ENCODE measurements at places on chromosomes 1 and 21.

DNA sequence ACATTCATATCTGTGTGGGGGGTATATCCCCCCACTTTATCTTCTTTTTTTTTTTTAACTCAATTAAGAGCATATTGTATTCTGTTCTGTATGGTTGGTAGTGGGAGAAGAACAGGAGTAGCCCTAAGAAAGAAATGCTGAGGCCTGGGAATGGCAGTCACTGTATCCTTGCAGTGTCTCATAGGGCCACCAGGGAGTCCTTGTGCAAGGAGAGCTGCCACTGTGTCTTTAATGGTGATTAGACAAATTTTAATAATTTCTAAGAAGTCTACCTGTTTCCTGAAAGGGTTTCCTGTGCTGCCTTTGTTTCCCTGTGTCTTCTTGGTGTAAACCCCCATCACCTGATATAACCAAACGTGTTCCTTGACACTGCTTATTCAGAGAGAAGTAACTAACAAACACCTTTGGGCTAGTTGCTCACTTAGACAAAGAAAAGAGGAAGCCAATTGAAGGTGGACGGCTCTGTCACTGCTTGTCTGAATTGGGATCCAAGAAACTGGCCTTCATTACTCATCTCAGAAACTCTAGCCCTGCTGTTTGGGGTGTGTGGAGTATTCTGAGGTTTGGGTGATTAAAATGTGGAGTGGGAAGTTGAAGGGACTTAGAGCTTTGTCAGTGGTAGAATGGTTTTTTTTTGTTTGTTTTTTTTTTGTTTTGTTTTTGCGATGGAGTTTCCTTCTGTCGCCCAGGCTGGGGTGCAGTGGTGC lies 15.2 kb downstream of the GIPC2 start:
- no peak for DNase-seq

- no peak for DNase-seq
These were observed 143.5 kb upstream of the COA6 start for GRCh38 chr1:234229581-234230387.

GRCh38 chr1:240362046-240362445 lies 249.9 kb downstream of the GREM2 start:
- DNase-seq: no peak

DNA sequence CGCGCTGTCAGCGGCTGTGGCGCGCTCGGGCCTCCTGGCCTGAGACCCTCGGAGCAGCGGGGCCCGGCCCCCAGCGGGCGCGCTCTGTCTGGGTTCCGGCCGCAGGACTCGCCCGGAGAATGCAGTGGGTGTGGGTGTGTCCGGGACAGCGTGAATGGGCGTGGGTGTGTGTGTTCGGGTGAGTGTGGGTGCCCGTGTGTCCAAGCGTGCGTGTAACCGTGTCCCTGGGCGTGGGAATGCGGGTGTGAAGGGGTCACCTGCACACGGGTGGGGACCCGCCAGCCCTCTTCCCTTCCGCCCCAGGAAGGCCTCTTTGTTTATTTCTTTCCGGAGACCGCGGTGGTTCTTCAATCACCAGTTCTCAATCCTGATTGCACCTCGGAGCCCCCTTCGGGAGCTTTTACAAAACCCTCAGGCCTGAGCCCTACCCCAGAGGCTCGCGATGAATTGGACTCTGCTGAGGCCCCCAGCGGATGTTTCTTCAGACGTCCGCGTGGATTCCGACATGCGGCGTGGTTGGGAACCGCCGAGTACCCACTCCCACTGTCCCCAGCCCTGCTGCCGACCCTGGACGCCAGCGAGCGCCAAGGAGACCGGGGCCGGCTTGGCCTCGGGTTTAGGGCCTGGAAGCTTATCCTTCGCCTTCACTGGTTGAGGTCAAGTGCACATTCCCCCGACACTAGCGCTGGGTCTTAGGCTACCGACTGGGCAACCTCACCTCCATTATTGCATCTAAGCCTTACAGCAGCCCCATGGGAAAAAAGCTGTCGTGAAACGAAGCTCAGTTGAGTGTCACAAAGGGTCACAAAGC lies 19.3 kb downstream of the SERTAD4 start:
- no peak for DNase-seq

DNA sequence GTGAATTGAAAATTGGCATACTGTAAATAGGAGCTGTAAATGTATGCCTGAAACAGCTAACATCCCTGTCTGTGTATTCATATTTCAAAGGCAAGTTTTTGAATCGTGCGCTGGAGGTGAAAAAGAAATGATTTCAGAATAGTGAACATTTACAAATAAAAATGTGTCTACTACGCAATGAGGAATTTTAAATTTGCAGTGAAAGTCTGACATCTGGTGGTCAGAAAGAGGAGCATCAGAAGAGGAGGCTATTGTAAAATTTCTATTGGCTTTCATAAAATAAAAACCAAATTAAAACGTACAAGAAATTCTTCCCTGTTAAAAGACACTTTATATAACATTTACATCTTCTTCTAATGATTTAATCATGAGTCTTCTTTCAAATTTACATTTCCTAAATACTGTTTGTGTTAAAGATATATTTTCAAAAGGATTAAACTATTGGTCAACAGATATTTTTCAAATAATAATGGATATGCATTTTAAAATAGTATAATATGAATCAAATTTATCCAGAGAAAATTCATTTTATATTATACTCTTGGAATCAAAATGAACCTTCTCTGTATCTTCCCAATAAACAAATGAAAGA lies 113.7 kb upstream of the RRP15 start:
- DNase-seq: no peak

GRCh38 chr1:2534687-2535441 lies 4.8 kb upstream of the HES5 start:
- no peak for DNase-seq
